Uterus (tissue), 4 donors: ENCODE measurements at places on chromosomes 12 and 14. TPM values are rescaled to one million over a fixed set of nuclear protein-coding genes. Genes with fewer than 3 reads are reported as not detected.

Gene ST8SIA1
- 8.6 TPM for total RNA-seq

Gene KLRC4
- not detected for total RNA-seq

Gene TWF1
- total RNA-seq = 69.4 TPM

Gene SLC6A13
- not detected for total RNA-seq

GRCh38 chr14:101363880-101364391, 197.4 kb upstream of the DIO3 start:
- DNase-seq = no peak

- DNase-seq = no peak
These were observed 2.1 kb upstream of the GPR132 start for GRCh38 chr14:105067140-105067968.

DNA sequence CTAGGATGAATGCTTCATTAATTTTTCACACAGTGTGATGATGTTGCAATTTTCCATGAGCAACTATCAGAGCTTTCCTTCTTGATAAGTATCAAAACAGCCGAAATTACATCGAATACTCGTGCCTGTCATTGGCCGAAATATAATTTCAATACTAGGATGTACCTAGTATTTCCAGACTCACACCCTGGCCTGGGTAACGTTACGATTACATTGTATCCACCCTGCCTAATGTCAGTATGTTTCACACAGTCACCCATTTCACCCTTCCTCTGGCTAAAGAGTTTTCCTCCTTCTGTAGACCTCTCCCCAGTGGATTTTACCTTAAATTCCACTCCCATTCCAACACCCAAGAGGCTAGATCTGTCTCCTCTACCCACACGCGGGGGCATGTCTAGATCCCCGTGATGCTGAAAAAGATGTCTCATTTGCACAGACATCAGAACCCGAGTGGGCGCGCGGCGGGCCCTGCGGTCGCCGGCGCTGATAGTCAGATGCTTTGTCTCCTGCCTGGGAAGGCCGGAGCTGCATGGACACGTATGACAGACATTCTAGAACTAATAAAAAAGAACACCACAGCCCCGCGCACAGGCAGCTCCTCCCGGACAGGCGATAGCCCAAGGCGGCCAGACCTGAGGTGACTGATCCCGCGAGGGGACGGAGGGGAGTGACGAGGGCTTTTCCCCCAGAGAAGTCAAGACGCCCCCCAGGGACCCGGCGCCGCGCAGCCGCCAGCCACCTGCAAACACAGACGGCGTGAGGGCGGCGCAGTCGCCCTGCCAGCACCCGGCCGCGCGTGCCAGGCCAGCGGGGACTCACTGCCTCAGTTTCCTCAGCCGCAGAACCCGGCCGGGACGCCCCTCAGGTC, 723 bp downstream of the KIF21A start:
- DNase-seq = peak; percentile 31

GRCh38 chr12:74848006-74848405, 310.4 kb downstream of the ATXN7L3B start:
- DNase-seq = no peak

GRCh38 chr14:95290871-95291431, 28.8 kb downstream of the CLMN start:
- DNase-seq = peak; percentile 27
